Erythroblast (primary cell): ENCODE measurements at places on chromosomes 1 and 21.
A peak's percentile ranks its signal among the peaks of the same experiment; 100 is the strongest.

- no peak for DNase-seq
These were observed 26.7 kb upstream of the ZBTB8B start for GRCh38 chr1:32438136-32438535.

DNA sequence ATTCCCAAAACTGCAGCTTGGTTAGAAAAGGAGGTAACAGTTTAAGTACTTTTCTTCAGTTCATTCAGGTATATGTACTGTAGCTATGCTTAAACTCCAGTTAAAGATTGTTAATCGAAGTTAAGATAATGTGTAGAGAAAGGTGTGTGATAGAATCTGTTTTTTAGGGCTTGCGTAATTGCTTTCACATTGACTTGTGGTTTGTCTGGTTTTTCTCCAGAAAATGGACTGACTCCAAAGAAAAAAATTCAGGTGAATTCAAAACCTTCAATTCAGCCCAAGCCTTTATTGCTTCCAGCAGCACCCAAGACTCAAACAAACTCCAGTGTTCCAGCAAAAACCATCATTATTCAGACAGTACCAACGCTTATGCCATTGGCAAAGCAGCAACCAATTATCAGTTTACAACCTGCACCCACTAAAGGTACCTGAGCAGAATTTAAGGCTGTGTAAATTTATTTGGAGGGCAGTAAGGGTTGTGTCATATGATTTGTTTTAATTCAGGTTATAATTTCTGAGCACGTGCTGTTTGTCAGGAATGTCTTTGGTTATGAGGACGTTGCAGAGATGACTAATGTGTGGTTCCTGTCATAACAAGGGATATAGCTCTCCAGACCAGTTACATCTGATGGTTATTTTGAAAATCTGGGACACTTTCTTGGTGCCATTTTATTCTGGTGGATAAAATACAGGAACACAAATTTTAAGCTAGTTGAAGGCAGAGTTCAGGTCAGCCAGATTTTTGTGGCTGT is 26.0 kb downstream of the ATF6 start:
- no peak for DNase-seq

DNA sequence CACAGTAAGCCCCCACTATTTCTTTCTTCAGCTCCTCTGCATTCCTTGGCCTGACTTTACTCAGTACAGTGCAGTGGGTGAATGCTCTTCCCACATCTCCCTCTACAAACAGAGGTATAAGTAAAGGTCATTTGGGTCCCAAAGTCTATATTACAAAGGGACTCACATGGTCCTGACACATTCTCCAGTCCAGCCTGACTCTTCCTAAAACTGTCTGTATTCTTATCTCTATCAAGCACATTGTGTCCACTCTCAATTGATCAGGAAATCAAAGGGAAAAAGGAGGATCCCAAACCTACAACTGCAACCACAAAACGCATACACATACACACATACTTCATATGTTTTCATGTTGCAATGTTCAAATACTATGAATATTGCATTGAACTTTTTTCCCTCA is 49.4 kb downstream of the FRRS1 start:
- no peak for DNase-seq

GRCh38 chr21:20968391-20968790 is 29.8 kb upstream of the NCAM2 start:
- DNase-seq, result no peak

DNA sequence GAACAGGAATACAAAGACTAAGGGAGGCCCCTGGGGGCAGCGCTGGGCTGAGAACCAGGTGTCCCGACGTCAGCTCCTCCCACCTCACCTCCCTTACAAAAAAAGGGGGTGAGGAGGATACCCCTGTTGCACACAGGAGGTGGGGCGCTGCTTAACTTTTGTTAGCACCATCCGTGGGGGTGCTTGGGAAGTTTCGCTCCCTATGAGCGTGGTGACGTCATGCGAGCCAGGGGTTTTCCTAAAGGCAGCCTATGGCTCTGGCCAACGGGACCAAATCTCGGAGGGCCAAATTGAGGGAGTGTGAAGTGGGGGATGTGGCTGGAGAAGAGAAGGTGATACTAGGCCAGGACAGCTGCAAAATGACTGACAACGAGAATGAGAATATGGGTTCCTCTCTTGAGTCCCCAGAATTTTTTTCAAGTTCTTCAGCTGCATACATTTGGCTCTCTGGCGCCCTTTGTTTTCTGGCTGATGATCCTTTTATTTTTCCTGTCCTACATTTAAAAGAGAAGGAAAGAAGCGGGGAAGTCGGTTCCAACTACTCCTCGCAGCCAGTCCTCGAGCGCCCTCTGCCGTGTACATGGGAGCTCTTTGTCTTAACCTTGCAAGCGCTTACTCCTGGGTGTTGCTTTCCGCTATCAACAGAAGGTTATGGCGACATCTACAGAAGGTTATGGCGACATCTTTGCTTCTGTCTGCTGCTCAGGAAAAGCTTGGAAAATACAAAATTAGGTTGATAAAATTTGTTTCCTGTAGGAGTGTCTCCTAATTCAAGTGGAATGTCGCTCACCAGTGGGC is 48.0 kb upstream of the ZC3H11B start:
- DNase-seq, result peak; percentile 81

DNA sequence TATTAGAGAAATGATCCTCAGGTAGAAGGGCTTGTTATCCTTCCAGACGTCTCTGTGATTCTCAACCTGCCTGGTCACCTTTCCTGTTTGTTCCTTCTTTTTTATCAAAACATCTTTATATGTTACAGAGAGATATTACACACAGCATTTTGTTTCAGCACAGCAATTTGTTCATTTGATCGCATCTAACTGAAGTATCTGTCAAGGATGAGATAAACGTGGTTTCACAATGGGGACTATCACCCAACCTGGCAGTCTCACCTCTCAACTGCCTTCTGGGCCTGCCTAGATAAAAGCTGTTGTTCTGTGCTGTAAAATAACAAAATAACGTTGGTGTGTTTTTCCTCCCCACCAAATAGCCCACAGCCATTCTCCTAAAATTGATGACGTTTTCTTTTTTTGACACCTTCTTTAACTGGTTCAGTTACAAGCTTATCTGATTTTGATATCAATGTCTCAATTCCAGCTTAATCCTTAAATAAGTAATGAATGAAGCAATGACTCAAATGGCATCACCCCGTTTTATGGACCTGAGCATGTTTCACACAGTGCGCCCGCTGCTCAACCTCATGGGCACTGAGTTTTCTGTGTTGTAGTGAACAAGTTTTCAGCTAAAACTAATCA is 367.9 kb upstream of the RUNX1 start:
- no peak for DNase-seq

DNA sequence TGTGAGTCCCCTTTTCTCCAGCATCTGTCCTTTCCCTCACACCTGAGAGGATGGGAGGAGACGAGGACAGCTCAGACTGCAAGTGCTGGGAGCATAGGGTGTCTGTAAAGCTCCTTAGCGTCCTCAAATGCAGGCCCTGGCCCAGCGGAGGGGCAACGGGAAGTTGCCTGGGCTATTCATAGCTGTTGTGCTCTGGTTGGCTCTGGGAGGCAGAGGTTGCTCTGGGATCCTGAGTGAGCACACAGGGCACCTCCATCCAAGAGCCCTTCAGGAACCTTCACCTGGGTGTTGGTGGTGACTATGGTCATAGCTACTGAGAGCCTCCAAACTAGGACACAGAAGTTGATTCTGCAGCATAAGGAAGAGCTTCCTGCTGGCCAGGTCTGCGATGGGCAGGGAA is 2.6 kb downstream of the PADI1 start:
- no peak for DNase-seq

DNA sequence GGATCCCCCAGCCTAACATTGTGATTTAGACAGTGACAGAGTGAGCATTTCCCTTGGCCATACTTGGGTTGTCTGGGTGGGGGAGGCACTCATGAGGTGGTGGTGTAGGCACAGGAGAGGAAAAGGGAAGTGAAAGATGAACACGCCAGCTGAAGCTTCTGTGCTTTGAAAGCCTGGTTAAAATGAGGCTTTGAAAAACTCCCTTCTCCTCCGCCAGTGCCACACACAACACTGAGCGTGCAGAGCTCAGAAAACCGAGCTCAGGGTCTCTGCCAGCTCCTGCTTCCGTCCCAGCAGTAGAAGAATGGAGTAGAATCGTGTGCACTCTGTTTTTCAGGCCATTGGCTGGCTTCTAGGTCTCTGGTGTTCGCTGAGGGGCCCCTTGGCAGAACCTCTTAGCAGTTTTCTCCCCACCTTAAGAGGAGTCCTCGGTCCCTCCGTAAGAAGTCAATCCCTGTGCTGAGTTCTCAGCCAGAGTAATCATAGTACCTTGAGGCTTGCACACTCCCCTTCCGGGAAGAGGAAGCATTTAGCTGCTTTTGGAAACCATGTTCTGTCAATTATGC is 12.9 kb downstream of the PLEKHM2 start:
- DNase-seq, result no peak

GRCh38 chr1:223177681-223178080 is 34.6 kb upstream of the TLR5 start:
- DNase-seq, result no peak

DNA sequence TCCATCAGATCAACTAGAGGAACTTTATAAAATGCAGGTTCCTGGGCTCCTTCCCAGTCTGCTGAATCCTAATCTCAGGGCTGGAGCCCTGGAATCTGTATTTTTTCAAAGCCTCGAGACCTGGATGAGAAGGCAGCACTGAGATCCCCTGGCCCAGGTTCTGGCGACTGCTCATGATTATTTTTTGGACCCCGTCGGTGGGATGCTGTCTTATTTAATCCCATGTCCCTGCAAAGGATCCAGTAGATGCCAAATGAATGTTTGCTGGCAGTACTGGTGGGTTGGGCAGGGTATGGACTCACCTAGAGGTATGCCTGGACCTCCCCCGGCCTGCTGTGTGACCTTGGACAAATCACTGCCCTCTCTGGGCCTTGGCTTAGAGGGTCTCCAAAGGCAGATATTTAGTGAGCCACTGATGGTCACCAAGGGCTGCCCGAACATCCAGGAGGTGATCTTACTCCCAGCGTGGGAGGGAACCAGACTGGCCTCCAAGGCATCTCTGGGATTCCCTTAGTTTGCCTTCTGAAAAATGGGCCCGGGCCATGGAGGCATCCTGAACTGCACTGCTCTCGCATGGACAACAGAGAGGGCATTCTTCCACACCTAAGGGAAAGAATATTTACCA is 91.6 kb upstream of the RUNX3 start:
- no peak for DNase-seq
